ENCODE measurements at places on chromosomes 16 and 17. TPM values are rescaled to one million over a fixed set of nuclear protein-coding genes. Genes with fewer than 3 reads are reported as not detected.

GRCh38 chr17:699345-699744 is 15.3 kb downstream of the VPS53 start:
- no peak for DNase-seq

DNA sequence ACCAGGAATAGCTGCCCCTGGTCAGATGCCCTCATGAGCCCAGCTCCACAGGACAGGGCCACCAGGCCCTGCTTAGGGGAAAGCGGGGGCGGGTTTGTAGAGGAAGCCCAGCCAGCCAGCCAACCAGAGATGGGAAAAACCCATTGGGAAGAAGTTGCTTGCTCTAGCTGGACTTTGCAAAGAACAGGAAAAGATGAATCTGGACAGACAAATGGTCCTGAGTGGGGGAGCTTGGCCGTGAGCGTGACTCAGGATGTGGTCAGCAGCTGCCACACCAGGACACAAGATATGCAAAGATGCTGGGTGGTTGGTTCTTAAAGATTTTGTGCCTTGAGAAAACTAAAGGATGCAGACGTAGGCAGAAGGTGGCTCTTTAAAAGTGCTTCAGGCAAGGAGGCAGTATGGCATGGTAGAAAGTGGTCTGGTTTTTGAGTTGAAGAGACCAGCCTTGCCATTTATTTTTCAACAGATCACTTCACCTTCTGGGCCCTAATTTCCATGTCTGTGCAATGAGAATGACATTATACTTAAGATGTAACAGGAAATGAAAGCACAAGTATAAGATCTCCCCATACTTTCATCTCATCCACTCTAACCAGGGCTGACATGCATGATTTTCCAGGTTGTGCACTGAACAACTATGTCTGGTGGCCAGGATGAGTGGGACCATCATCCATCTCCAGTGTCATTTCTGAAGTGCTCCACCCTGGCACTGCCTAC is 27.8 kb upstream of the HEATR6 start:
- DNase-seq, result no peak

- peak; percentile 11 for DNase-seq
These were observed 47.9 kb downstream of the COPRS start for GRCh38 chr17:31811101-31811500.

- DNase-seq, result no peak
These were observed 25.7 kb downstream of the AKAP1 start for GRCh38 chr17:57110579-57111325.

DNA sequence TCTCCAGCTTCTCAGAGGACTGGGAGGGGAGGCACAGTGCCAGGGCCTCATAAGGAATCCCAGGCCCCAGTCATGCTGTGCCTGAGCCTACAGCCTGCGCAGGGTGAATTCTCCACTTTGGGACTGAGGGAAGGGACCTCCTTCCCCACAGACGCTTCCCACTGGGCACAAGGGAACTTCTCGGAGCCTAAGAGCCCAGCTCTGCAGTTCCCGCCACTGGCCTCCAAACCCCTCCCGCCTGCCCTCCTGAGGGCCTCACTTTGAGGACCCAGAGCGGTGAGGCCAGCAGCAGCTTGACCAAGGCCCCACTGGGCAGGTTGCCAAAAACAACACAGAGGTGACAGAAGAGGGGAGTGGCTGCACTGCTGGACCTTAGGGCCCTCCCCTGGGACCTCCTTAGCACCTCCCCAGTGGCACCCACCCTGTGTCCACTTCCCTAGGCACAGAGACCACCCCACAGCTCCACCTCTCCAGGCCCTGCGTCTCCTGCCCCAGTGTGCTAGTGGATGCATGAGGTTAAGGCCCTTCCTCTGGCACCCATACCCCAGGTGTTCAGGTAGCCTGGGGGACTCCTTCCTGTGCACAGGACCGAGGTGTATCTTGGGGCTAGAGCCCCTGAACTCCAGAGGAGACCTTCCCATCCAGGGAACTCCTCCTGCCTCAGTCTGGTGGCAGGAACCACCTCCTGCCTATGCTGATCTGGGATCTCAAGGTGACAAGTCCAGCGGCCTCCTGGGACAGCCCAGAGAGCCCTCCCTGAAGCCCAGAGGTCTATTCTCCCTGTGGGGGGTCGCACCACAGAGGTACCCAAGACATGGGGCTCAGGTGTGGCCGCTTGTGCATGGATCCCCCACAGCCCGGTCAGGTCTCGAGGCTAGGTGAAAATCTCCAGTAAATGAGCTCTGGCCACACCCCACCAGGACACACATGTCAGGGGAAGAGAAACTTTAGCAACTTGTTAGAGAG is 3.4 kb downstream of the CASKIN2 start:
- DNase-seq, result no peak

GRCh38 chr17:69030169-69030568 is 30.6 kb downstream of the ABCA9 start:
- DNase-seq, result no peak

BHLHA9 gene
- total RNA-seq, result not detected

GRCh38 chr17:20262226-20263114 is 204.9 kb downstream of the LGALS9B start:
- DNase-seq, result peak; percentile 31

Data from skin of body (tissue), 3 donors.